SHP77 treated with DMSO at 0.1 percent for 48 hours (cell line): ENCODE measurements at places on chromosomes 5 and 9.

GRCh38 chr9:19074836-19075235 is 25.6 kb downstream of the RRAGA start:
- DNase-seq = no peak

GRCh38 chr9:431701-432100 is 217.0 kb downstream of the DOCK8 start:
- DNase-seq = no peak

GRCh38 chr5:43855452-43855851 is 252.5 kb downstream of the NNT start:
- DNase-seq = no peak

GRCh38 chr5:92653730-92654461 is 927.1 kb downstream of the NR2F1-AS1 start:
- no peak for DNase-seq

DNA sequence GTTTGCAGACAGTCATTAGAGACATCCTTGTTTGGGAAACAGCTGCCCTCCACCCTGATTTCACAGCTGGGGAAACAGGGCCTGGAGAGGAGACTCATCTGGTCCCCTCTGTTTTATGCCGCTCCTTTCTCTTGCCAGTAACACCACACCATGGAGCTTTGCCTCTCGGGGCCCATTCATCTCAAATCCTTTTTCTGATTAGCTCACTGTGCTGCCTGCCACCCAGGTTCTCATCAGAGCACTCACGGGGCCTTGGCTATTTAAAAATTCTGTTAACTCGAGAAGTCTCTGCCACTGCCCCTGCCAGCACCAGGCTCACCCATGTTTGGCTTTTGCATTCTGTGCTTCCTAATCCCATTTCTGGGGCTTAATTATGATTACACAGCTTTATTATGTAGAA is 36.8 kb upstream of the C5orf58 start:
- no peak for DNase-seq

DNA sequence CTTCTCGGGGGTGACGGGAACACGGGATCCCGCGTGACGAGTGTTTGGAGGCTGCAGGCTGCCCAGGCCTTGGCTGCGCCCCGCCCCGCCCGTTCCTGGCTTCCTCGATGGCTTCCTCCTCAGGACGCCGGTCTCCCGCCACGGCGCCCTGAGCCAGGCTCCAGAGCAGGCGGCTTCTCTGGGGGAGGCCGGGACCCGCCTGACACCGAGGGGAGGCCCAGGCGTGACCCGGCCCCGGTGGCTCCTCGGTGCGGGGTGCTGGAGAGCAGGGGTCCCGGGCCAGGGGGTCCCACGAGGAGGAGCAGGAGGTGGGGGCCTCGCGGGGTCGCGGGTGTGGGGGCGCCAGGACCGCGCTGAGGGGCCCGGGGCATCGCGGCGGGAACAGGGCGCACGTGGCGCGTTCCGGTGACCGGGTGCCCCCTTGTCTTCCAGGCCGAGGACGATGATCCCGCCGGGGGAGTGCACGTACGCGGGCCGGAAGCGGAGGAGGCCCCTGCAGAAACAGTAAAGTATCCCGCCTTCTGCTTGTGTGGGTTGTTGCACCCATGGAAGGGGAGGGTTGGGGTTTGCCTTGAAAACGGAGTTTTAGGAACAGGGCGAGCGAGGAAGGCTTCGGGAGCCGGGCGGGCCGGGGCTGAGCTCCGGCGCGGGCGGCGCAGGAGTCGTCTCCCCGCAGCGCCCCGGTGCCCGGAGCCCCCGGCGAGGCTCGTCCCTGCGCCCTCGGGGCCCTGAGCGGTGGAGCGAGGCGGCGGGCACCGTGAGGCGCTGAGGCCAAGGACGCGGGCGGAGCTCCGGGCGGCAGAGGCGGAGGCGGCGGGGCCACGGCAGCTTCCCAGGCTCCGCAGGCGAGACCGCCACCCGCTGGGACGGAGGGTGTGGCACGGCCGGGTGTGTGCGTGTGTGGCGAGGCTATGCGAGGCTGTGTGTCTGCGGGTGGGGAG is 22.2 kb downstream of the AHRR start:
- DNase-seq = no peak
